ENCODE measurements at places on chromosomes 1 and 21.

- DNase-seq = no peak
Observed at GRCh38 chr1:85240643-85241042, 18.8 kb downstream of the C1orf52 start.

DNA sequence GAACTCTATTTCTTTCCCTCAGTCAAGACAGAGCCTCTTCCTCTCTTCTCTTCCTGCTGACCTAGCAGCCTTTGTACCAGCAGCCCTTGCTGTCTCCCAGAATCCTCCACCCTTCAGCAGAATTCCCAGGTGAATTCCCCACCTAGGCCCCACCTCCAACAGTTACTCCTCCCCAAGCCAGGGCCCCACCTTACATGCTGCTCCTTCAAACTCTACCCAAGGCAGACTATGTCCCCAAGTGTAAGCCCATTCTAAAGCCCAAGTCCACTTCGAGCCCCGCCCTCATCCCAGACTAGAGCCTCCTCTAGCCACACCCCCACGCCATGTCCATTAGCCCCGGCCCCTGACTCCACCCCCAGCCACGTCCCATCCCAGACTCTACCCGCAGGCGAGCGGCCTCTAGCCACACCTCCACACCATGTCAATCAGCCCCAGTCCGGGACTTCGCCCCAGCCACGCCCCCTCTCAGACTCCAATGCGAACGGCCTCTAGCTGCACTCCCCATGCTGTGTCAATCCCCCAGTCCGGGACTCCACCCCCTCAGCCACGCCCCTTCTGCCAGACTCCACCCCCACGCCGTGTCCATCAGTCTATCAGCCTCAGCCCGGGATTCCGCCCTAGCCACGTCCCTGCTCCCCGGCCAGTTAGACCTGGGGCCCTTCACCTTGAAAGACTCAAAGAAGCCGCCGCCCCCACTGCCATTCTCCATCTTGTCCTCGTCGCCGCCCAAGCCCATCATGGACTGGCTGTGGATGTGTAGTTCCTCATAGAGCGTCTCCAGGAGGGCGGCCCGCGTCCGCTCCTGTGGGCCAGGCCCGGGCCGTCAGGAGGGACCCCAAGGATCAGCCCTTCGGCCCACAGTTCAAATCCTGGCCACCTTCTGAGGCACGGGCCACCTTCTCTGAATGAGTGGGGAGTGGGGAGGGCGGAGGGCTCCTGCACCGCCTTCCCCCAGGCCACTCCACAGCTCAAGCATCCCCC lies 61.3 kb downstream of the RAP1GAP start:
- DNase-seq = peak; percentile 7

- DNase-seq = no peak
Observed at GRCh38 chr1:31382379-31382989, 9.6 kb upstream of the FABP3 start.

- DNase-seq = no peak
Observed at GRCh38 chr1:18299441-18300338, 181.0 kb upstream of the KLHDC7A start.

DNA sequence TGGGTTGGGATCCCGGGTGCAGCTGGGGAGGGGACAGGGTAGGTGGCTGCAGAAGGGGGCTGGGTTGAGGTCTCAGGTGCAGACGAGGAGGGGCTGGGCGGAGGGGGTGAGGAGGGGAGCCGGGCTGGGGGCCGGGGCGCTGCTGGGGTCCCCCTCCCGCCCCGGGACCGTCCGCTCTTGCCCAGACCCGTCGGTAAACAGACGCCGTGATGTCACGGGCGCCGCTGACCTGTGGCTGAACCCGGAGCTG lies 22.3 kb downstream of the DHRS3 start:
- DNase-seq = no peak

GRCh38 chr21:27403011-27403410 lies 436.1 kb upstream of the ADAMTS5 start:
- DNase-seq = no peak

Measured in stimulated activated CD8-positive, alpha-beta memory T cell treated with anti-CD3 and anti-CD28 coated beads, Interleukin-12 subunit alpha, Interleukin-12 subunit beta, amount 100 ng/mL, for 4 hours (primary cell).